ACHN (cell line): ENCODE measurements at places on chromosomes 4 and X.
A peak's percentile ranks its signal among the peaks of the same experiment; 100 is the strongest.

DNA sequence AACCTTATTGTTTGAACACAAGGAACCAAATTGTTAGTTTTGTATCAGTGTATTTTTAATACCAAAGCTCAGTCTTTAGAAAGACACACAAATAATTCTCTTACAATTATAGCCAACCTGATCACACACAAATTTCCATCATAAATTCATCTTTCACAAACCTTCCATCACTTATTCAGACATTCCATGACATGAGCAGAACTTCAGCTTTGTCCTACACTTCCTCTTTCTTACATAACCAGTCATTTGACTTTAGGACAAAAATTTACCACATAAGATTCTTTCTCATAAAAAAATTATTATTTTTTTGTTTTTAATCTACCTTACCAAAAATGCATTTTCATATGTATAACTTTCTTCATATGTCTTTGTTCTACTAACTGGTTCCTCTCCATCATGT is 312.2 kb downstream of the GALNTL6 start:
- no peak for DNase-seq

DNA sequence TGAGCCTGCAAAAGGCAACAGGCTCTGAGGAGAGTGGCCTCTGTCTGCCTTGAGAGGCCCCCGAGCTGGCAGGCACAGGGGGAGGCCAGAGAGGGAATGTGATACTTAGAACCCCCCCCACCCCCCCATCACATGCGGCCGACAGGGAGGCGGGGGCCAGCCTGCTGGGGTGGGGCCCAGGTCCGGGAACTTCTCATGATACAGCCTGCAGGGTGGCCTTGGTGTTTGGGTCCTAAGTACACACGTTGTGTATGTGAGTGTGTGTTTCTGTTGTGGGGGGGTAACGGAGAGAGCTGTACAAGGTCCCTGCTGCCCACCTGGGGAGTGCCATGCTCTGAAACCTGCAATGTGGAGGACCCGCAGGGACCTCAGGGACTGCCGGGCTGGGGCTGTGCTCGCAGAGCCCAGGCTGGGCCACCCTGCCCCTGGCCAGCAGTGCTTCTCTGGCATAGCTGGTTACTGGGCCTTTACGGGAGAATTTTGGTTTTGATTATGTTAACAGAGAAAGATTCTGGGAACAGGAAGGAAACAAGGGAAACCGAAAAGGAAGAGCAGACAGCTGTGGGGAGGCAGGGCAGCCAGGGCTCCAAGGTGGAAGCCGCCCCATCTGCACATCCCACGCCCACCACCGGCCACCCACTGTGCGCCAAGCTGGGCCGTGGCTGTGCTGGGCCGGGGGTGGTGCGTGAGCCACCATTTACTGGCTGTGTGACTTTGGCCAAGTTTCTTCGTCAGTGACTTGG is 19.9 kb downstream of the SH3BP2 start:
- DNase-seq: no peak

- no peak for DNase-seq
These were observed 2.1 kb downstream of the C4orf54 start for GRCh38 chr4:99655308-99656081.

GRCh38 chr4:150501009-150501727 is 80.8 kb upstream of the MAB21L2 start:
- peak; percentile 9 for DNase-seq

DNA sequence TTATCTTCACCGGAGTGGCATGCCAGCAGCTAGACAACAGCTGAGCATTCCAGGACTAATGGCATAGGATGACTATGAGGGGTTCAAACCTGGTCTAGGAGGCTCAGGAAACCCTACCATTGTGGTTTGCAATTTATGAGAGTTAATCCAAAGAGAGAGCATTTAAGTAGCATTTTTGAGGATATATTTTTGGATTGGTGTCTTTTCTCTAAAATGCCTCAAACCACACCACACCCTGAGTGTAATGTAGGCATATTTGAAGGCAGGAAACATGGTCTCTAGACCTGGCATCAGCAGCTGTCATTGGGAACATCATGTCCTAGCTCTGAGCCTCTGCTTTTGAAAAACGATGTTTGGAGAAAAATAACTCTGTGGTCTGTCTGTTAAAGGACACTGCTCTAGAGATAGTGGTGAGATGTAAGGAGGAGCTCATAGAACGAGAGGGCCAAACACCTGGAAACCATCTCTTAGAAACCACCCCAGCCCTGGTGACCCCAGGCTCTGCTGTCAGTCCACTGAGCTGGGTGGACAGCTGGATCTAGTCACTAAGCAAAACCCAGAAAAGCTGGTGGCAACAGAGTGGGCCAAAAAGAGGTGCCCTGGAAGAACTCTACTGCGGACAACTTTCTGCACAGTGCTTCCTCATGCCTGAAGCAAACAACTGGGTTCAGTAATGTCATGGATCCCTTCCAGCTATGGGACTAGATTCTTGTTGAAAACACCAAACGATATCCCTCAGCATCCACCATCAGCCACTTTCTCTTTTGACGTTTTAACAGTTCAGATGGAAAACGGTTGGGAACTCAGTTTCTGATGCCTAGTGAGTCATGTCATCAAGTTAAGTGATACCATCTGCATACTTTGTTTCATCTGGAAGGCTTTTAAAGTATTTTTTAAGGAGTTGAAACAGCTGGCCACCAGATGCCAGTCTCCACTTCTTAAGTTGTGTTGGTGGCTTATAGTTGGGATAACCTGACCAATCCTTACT is 100.2 kb upstream of the C1QTNF7 start:
- DNase-seq: no peak

DNA sequence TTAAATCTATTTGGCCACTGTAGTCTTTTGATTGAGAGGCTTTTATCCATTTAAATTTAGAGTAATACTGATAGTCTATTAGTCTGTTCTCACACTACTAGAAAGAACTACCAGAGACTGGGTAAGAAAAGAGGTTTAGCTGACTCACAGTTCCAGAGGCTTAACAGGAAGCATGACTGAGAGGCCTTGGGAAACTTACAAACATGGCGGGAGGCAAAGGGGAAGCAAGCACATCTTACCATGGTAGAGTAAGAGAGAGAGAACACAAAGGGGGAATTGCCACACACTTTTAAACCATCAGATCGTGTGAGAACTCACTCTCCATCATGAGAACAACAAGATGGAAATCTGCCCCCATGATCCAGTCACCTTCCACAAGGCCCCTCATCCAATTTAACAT is 410.9 kb downstream of the PDGFC start:
- DNase-seq: no peak

GRCh38 chr4:85779165-85779564 is 304.2 kb downstream of the ARHGAP24 start:
- no peak for DNase-seq

DNA sequence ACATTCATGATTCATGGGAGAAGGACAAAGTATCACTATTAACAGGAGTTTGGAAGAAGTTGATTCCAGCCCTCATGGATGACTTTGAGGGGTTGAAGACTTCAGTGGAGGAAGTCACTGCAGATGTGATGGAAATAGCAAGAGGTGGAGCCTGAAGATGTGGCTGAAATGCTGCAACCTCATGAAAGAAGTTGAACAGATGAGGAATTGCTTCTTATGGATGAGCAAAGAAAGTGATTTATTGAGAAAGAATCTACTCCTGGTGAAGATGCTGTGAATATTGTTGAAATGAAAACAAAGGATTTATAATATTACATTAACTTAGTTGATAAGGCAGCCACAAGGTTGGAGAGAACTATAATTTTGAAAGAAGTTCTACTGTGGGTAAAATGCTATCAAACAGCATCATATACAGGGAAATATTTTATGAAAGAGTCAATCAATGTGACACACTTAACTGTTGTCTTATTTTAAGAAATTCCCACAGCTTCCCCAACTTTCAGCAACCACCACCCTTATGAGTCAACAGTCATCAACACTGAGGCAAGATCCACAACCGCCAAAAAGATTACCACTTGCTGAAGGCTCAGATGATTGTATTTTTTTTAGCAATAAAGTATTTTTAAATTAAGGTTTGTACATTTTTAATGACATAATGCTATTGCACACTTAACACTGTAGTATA is 302.6 kb downstream of the CBLL2 start:
- no peak for DNase-seq

GRCh38 chrX:72060196-72060920 is 71.4 kb downstream of the RTL5 start:
- DNase-seq: no peak

- DNase-seq: no peak
These were observed 36.5 kb downstream of the SHOX start for GRCh38 chrX:666762-667720.

- DNase-seq: peak; percentile 76
These were observed 99.0 kb upstream of the GPR34 start for GRCh38 chrX:41589634-41590270.

DNA sequence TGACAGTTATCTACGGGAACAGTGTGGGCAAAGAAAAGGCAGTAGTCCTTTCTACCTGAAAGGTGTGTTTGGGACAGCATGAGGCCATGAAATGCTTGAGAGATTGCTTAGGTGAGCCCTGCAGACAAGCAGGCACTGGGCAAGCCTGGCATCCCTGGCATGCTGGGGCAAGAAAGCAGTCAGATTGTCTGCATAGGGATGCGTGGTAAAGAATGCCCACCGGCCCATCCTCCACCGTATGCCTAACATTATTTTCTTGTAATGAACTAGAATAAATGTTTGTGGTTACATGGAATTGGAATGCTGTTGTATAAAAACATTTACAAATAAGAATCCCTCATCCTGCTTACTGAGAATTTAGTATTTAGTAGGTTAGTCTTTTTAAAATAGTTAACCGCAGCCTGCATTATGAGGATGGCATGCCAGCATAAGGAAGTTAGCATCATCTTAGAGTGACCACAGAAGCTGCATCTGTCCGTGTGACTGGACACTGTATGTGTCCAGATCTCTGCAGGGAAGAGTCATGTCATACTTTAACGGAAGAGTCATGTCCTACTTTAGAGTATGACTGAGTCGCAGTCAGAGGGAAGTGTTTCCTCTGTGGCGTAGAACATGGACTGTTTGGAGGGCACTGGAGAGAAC is 18.9 kb downstream of the ZBTB49 start:
- DNase-seq: no peak

- no peak for DNase-seq
These were observed 60.9 kb upstream of the IBSP start for GRCh38 chr4:87738483-87738882.

GRCh38 chrX:106100442-106100841 is 61.9 kb upstream of the SERPINA7 start:
- no peak for DNase-seq

DNA sequence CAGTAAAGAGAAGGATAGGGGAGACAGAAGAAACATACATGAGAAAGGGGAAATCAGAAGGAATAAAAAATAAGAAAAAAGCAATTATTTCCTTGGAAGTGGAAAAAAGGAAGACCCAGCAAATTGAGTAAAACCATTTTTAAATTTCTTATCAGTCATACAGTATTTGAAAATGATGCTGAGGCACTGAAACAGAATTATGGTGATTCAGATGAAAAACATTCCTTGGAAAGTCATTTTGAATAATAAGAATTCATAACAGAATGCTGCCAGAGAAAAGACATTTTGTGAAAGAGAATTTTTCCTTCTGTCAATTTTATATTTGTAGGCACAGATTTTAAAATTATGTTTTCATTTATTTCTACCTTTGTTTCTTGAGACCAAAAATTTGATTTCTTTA is 895.5 kb upstream of the EPHA5 start:
- no peak for DNase-seq

DNA sequence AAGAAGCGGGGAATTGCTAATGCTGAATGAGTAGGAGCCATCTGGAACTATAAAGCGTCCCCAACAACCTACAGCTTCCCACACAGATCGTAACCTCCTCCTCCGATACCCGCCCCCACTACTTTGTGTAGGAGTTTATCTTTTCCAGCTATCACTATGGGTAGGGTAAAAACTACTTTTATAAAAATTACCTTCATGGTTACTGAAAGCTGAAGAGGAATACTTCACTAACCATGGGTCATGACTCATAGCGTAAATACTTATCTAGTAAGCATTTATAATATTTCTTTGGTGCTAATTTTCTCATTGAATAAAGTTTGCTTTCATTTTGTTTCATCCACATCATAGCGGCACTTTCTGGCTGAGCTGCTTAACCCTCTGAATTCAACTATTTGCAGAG is 79.4 kb upstream of the TNIP3 start:
- no peak for DNase-seq

DNA sequence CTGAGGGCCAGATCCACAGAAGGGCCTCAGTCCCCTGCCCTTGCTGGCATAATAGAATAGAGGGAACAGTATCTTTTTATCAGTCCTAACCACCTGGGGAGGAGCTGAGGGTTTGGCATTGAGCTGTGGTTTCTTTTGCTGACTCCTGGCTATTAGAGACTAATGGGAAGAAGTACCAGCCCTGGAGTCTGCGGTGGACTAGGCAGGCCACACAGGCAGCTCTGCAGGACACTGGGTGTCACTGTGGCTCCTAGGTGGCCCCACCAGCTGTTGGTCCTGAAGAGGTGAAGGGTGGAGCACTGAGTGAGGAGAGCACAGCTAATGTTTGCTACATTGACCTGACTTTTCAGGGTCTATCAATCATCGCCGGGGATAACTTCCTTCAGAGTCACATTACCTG is 52.8 kb upstream of the GPC4 start:
- no peak for DNase-seq

DNA sequence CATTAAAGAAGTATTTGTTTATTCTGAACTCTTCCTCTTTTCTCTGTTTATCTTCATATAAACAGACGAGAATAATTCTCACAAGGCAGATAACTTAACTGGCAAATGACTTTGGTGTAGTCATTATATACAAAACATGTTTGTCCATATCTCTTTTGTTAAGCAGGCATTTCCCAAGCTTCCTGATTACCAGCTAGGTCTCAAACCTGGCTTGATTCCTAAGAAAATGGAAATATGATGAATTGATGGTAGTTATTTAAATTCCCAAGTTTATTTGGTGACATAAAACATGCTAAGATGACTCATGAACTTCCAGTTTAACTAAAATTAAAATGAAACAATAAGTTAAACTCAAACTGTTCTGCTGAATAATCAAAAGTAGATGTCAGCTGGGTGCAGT is 96.8 kb downstream of the ARSJ start:
- DNase-seq: no peak

DNA sequence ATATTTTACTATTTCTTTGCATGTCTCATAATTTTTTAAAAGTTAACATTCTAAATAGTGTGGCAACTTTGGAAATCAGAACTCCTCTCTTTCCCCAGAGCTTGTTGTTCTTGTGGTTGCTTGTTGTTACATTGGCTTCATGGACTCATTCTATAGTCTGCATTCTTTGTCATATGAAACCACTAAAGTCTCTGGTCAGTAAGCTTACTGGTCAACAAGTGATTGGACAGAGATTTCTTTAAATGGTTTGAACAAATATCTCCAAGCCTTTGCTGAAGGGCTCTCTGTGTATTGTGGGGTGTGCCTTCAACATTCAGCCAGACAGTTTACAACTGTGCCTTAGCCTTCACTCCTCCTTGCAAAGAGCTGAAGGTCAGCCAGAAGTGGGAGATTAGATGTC is 147.2 kb downstream of the OPHN1 start:
- no peak for DNase-seq

DNA sequence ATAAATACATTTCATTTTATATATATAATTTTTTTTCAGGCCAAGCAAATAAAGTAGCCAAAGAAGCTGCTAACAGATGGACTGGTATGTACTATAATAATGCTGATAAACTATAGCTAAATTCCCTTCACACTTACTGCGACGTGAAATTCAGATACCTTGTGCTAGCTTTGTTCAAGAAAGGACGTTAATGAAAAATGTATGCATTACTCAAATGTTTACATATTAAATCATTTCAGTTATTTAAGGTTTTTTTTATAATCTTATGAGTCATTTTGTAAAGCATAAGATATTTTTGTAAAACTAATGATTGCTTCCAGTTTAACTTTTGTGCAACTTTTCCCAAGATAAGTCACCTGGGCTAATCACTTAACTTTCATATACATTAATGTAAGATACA is 57.2 kb upstream of the TMEM131L start:
- DNase-seq: no peak
